Daoy (cell line): ENCODE measurements at places on chromosomes 1 and 21. TPM values are rescaled to one million over a fixed set of nuclear protein-coding genes. Genes with fewer than 3 reads are reported as not detected.
A peak's percentile ranks its signal among the peaks of the same experiment; 100 is the strongest.

SPRR1A gene
- total RNA-seq: not detected in 2 replicates

S100A7 gene
- total RNA-seq: not detected in 2 replicates

MAN1C1 gene
- total RNA-seq: 0.63 and 1.1 TPM in 2 replicates

KCNK1 gene
- total RNA-seq: 12.7 and 19.3 TPM in 2 replicates

NBPF11 gene
- total RNA-seq: 2.6 and 2.8 TPM in 2 replicates

DNA sequence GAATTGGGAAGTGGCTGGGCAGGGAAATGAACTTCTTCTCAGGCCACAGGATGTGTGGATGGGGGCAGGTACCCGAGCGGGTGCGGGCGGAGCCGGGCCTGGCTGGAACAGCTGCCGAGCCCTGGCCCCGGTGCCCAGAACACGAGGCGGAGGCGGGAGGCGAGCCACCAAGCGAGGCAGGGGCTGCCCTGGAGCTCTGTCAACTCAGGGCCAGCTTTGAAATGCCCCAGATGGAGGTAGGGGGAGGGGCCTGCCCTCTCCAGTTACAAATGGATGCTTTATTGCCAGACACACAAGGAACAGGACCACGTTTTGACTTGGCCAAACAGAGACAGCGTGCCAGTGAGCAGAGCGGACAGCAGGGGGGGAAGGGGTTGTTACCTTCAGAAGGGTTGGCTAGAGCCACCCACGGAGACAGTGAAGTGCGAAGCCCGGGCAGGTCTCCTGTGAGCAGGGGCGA, 240.4 kb downstream of the SDCCAG8 start:
- DNase-seq: no peak

GRCh38 chr21:25402134-25402961, 204.9 kb downstream of the MRPL39 start:
- no peak for DNase-seq

DNA sequence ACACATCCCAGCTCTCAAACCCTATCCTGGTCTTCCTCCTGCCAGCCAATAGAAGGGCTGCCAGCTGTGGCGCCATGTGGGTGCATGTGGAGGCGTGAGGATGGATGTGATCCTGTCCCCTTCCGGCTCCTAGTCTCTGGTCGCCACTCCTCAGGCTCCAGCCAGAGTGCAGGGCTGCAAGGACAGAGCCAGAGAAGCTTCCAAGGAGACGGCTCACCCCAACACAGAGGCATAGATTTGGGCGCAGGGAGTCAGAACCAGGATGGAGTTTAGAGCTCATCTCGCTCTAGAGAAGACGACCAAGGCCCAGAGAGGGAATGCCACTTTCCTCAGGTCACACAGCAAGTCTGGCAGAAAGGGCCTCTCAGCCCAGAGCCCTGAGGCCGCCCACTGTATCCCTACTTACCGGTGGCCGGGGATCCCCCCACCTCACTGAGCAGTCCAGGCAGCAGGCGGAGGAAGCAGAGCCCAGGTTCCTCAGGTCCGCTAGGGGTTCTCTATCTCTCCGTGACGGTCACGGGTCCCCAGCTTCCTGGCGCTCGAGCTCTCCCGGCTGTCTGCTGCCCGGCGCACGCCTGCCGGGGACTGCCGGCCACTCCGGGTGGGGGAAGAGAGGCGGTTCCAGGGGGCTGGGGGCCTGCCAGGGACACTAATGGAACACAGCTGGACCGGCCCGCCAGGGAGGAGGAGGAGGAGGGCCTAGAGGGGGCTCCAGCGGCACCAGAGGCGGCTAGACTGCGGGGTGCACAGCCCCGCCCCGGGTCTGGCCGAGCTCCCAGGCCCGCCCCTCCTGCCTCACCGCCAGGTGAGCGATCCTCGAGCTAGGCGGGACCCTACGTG, at the start of gene COL16A1:
COL16A1 (minus strand) TSS at position 587 of the 840 bp plus-strand sequence. CDS start 1,824 bp downstream, outside the sequence.
- DNase-seq: peak; percentile 44

DNA sequence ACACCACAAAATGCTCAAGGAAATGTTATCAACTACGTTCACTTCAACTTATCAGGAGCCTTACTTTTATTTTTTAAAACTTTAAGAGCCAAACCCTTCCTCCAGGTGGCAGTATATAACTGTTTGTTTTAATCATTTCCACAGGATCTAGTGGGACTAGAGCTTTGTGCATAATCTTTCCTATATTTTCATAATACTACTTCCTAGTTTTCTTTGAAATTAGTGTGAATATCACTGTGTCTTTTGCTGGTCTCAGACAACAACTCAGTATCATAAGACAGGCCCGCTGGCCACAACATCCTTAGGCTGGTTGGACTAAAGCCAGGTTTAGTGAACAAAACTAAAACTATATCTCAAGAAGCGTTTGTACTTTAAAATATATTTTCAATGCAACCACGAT, 145.5 kb downstream of the TIAM1 start:
- peak; percentile 35 for DNase-seq

GRCh38 chr1:57420981-57421785, 2.7 kb downstream of the DAB1 start:
- DNase-seq: no peak

- DNase-seq: no peak
These were observed 237.8 kb downstream of the TRABD2B start for GRCh38 chr1:47759251-47759935.
